ENCODE measurements at places on chromosomes 16 and 17.

DNA sequence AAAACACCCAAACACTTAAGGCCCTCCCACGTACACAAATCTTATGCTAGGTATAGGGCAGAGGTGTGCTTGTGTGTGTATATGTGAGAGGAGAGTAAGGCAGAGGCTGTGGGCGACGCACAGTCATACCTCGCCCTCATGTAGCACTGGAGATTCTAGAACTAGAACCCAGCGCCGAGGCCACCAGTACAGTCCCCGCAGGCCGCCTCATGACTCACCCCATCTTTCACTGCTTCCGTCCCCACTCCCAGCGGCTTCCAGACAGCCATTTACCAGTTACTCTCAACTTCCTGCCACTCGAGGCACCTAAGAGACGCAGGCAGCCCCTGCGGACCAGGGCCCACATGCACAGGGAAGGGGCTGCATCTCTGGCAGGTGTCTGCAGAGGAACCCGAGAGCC is 23.2 kb upstream of the CYTH1 start:
- DNase-seq = no peak

DNA sequence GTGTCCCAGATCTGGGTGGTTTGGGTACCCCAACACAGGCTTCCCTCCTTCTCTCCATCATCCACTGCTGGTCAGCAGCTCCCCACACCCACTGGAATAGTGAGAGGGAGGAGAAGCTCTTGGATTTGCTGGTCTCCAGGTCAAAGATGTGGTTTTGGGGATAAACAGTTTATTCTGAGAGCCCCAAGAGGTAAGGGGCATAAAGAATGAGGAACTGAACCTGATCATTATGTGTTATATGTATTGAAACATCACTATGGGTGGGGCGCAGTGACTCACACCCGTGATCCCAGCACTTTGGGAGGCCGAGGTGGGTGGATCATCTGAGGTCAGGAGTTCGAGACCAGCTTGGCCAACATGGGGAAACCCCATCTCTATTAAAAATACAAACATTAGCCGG is 3.9 kb downstream of the DPEP2 start:
- no peak for DNase-seq

DNA sequence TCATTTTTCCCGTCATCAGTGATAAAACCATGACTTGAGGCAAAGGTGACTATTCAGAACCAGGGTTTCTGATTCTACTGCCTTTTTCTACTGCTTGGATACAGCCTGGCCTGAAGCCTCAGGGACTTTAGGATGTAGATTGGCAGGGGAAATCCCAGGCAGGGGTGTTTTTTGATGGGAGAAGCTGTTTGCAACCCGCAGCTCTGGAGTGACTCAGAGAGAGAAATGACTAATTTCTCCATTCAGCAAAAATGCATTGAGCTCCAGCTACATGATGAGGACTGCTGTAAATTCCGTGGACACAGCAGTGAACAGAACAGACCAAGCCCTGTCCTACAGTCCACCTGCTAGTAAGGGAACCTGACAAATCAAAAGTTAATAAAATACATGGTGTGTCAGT is 560.6 kb downstream of the CDH13 start:
- DNase-seq = no peak

- no peak for DNase-seq
Observed at GRCh38 chr17:57740235-57740528, 4.9 kb downstream of the CCDC182 start.

- no peak for DNase-seq
Observed at GRCh38 chr17:36939802-36940312, 2.6 kb downstream of the LHX1 start.

GRCh38 chr16:4086153-4086552 is 30.1 kb downstream of the ADCY9 start:
- no peak for DNase-seq

- DNase-seq = no peak
Observed at GRCh38 chr17:17742133-17742621, 60.9 kb downstream of the RAI1 start.

- no peak for DNase-seq
Observed at GRCh38 chr17:41301916-41302901, at the start of gene KRTAP29-1. Gene KRTAP29-1, minus strand, starts transcription at chr17:41302851. Its CDS starts 0 bp downstream, at chr17:41302851.

DNA sequence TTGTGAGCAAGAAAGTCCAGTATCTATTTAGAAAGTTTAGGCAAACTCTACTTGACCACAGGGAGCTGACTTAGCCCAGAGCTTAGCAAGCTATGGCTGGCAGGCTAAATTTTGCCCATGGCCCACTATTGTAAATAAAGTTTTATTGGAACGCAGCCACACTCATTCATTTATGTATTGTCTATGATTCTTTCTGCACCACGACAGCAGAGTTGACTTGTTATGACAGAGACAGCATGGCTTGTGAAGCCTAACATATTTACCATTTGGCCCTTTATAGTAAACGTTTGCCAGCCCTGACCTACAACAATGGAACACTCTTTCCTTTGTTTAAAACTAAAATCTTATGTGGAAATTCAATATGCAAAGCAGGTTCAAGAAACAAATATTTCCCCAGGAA is 100.0 kb upstream of the ZFHX3 start:
- no peak for DNase-seq

- peak; percentile 79 for DNase-seq
Observed at GRCh38 chr16:85234310-85235204, 122.3 kb upstream of the CIBAR2 start.

DNA sequence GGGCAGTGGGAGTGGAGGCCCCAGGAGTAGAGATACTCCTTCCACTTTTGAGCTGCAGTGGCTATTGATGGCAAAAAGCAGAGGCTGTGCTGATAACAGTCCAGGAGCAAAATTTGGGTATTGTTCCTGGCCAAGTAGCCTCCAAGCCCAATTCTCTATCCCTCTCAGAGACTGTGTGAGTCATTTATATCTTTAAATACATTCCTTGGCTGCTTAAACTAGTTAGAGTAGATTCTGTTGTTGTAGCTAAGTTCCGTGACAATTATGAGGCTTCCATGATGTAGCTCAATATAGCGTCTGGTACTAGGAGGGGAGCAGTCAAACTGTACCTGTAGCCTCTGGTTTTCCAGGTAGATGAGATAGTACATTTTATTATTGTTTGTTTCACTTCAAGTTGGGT is 19.9 kb upstream of the UBE2G1 start:
- no peak for DNase-seq

GRCh38 chr16:79407461-79408135 is 192.9 kb downstream of the MAF start:
- DNase-seq = no peak

DNA sequence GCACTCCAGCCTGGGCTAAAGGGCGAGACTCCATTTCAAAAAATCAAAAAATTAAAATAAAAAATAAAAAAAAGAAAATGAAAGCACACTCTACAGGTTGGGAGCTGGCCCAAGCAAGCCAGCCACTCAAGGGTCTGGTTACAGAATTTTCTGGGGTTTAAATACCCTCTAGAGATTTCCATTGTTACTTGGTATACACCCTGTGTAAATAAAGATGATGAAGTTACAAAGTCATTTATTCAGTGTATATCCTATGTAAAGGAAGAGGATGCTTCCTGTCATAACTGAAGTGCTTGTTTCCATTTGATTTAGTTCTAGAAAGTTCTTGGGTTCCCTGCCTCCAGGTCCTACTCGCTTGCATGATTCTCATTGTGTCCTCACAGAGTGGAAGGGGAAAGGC is 79.9 kb upstream of the C17orf78 start:
- DNase-seq = no peak

GRCh38 chr17:73973586-73974409 is 229.7 kb upstream of the RPL38 start:
- DNase-seq = no peak

- no peak for DNase-seq
Observed at GRCh38 chr17:66233023-66233753, 4.0 kb upstream of the APOH start.

DNA sequence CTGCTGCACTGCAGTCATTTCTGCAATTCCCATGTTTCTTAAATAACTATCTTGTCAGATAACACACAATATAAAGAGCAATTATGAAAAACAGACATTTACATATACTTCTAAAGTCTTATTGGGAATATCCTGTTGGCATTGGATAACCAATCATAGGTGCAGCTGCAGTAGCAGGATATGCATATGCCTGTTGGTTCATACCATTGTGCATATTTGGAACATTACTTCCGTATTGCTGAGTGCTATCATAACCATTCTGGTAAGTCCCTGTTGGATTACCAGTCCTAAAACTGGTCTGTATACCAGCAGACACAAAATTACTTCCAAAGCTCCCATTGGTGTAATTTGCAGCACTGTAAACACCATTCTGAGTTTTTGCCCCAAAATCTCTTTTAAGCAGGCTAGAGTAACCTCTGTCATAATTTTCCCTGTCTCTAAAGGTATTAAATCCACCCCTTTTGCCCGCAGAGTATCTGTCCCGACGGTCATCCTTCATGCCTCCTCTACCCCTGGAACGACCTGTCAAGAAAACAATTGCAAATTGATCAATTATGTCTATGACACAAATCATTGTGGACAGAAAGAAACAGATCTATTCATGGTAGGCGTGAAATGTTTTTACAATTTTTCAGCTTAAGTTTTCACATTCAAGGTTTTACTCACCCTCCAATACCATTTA is 3.1 kb upstream of the POLG2 start:
- no peak for DNase-seq

DNA sequence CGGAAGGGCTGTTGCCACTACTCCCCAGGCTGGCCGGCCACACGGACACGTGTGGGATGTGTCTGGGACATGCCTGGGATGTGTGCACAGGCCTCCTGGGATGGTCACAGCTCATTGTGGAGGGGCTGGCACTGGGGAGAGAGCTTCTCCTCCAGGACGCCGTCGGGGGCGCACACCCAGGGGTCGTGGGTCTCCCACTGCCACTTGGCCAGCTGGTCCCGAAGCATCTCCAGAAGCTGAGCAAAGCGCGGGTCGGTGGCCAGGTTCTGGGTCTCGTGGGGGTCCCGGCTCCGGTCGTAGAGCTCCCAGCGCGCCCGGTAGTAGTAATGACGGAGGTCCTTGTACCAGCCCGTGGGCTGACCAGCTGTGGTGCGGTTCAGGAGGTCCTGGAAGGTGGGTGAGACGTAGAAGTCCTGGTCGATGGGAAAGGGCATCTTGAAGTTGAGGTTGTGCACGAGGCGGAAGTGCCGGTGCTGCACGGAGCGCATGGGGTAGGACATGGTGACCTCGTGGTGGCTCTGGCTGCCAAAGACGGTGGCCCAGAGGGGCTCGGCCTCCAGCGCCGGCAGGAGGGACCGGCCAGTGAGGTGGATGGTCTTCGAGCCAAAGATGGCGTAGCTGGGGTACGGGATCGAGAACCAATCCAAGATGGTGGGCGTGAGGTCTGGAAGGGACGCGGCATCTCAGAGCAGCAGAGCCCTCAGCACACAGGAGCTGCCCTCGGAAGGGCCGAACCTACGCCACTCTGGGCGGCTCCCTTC is 9.6 kb downstream of the SGSH start:
- no peak for DNase-seq

- DNase-seq = no peak
Observed at GRCh38 chr16:81487301-81487720, 42.7 kb downstream of the CMIP start.

- DNase-seq = no peak
Observed at GRCh38 chr16:71423865-71424264, 18.0 kb downstream of the TLE7 start.

GRCh38 chr16:62751218-62751617 is 715.0 kb upstream of the CDH8 start:
- no peak for DNase-seq

DNA sequence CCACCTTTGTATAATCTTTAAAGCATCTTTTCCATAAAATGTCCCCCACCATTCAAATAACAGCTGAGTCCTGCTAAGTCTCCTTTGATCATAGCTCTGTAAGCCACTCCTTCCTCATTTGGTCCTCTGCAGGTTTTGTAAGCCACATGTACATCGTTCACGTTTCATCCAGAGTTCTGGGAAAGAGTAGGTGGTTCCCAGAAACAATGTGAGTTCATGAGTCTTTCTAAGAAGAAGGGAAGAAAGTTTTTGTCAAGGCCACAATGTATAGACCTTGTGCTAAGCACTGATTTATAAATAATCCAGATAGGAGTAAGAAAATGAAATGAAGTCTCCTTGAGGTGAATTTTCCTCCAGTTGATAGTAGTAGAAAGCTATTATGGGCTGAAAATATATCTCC is 8.7 kb upstream of the ANKS4B start:
- no peak for DNase-seq

DNA sequence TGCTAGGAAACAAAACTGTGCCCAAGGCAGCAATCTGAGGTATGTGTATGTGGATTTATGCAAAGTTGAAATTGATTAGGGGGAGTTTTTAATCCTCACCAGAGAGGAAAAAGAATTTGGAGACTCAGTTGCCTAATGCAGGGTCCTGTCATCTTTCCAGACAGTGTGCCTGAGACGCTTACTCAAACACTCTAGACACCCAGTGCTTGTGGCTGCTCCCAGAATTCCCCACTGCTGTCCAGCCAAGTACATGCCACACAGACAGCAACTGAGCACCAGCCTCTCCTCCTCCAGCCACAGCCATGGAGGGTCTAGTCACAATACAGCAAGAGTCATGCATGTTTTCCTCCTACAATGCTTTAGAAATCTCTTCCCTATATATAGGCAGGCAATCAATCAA is 118.1 kb downstream of the HIC1 start:
- DNase-seq = no peak

DNA sequence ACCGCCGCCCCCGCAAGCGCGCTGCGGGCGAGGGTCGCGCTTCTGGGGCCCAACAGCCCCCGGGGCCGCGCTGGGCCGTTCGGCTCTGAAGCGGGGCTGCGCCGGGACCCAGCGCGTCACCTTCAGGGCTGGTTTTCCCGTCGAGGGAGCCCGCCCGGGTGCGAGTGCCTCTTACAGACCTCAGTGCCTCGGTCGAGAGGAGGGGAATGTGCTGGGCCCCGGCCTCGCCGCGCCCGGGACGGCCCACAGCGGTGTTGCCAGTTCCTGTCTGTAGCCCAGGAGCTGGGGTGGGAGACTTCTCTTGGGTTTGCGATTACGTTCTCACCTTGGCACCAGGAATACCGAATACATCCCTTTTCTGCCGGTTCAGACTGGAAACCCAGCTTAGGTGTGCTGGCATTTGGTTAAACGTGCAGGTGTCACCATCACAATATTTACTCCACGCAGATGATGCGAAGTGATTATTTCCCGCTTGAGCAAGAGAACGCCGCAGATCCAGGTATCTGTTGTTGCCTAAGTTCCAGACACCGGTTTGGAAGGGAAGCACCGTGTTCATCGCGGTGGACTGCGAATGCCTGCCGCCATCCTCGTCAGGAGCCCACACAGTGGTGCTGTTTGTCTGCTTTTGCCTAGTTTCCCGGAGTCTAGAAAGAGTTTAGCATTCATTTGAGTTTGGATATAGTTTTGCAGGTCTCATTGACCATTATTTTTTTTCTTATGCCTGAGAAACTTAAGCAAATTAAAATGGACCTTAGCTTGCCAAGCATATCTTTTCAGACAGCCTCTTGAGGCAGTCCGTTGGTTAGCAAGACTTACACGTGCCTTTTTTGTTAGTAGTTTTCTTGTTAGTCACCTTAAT is 914 bp downstream of the MAP1LC3B start:
- DNase-seq = peak; percentile 77

- no peak for DNase-seq
Observed at GRCh38 chr16:80117556-80118130, 423.1 kb upstream of the DYNLRB2 start.

GRCh38 chr17:45385331-45385997 is 47.2 kb downstream of the ARHGAP27 start:
- peak; percentile 90 for DNase-seq

- DNase-seq = peak; percentile 31
Observed at GRCh38 chr17:10217916-10218315, 19.5 kb upstream of the GAS7 start.

GRCh38 chr16:66537236-66537635 is 12.7 kb downstream of the TK2 start:
- no peak for DNase-seq
